ENCODE measurements at places on chromosomes 12 and 14. TPM values are rescaled to one million over a fixed set of nuclear protein-coding genes. Genes with fewer than 3 reads are reported as not detected.

The CCDC196 gene
- 0.31 TPM for polyA plus RNA-seq

The SRRM4 gene
- 0.10 TPM for polyA plus RNA-seq

The TRIM9 gene
- polyA plus RNA-seq, result 2.5 TPM

The PPP1CC gene
- polyA plus RNA-seq, result 165 TPM

The BHLHE41 gene
- polyA plus RNA-seq, result 1.4 TPM

The ANG gene
- 4.0 TPM for polyA plus RNA-seq

The NUDT4 gene
- polyA plus RNA-seq, result 170 TPM

All from right renal pelvis (tissue), 4 donors.